ENCODE measurements at places on chromosomes 7 and 10. TPM values are rescaled to one million over a fixed set of nuclear protein-coding genes. Genes with fewer than 3 reads are reported as not detected.

The CPXM2 gene
- total RNA-seq: not detected

The CCL26 gene
- not detected for total RNA-seq

The RFC2 gene
- total RNA-seq: 75.7 TPM

The CRTAC1 gene
- total RNA-seq: not detected

The PI4K2A gene
- 16.0 TPM for total RNA-seq

The ACADSB gene
- 7.3 TPM for total RNA-seq

The FAM13C gene
- not detected for total RNA-seq

The DEPP1 gene
- total RNA-seq: 15.1 TPM

The ST7 gene
- total RNA-seq: 25.8 TPM

GRCh38 chr7:114026486-114027089 lies 107.8 kb upstream of the PPP1R3A start:
- no peak for DNase-seq

GRCh38 chr10:78516756-78517155 lies 483.1 kb downstream of the RPS24 start:
- no peak for DNase-seq

GRCh38 chr10:95783741-95784140 lies 27.8 kb downstream of the ENTPD1 start:
- no peak for DNase-seq

GRCh38 chr7:33888166-33888565 lies 17.2 kb upstream of the BMPER start:
- no peak for DNase-seq

DNA sequence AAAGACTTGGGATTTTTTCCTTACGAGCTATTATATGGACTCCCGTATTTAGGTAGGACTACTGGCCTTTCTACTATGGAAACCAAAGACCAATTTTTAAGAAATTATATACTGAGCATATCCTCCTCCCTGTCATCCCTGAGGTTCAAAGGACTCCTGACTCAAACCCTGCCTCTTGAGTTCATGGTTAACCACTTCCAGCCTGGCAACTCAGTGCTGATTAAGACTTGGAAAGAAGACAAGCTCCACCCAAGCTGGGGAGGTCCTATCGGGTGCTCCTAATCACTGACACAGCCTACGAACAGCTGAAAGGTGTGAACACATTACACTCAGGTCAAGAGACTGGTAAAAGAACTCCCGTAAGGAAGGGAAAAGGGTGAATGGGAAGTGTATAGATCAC lies 66.8 kb downstream of the LYZL2 start:
- no peak for DNase-seq

GRCh38 chr10:69142983-69143382 lies 19.0 kb downstream of the VPS26A start:
- no peak for DNase-seq

DNA sequence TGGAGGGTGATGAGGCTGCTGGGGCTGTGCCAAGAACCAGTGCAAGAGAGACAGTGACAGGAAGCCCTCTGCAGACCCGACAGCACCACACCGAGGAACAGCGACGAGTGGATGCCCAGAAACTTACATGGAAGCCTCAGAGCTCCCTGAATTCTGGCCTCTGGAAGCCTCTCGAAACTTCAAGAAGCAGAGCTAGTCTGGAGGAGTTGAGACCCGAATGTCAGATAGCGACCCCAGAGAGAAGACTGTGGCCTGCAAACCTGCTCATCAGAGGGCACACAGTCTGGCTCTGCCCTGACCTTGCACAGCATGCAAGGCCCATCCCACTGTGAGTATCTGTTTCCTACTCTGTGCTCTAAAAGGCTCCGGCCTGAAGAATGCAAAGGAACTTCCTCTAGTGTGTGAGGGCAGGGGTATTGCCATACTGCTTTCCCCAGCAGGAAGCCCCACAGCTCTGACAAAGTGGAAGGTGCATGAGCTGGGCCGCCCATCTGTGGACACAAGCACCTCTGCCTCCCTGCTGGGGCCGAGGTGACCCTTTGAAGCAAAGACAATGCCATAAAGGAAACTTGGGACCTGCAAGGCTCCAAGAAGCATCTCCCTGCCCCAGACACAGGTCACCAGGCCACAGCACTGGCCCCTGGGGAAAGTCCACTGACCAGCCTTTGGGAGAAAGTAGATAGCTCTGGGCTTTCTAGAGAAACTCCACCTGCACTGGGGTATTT lies 10.5 kb upstream of the C10orf71 start:
- no peak for DNase-seq

DNA sequence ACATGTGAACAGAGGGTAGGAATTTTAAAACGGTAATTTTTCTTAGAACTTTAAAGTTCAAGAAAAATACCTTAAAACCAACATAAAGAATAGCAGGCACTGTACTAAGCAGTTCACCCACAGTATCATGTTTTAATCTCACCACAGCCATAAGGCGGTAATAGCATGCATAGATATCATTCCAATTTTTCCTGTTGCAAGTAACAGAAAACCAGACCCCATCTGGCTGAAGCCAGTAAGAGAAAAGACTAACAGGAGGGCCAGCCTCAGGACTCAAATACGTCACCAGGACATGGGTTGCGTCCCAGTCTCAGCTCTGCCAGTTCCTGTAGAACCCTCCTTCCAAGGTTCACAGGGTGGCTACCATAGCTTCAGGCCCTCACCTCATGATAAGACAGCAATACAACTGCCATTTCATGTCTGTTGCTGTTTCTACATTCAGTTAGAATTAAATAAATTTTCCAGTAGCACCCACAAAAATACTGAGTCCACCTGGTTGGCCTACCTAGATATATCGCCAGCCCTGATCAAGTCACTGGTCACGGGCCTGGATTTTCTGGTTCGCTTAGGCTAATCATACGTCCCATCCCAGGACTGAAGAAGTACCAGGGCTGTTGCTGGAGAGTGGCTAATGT lies 2.0 kb upstream of the RNF32 start:
- no peak for DNase-seq

GRCh38 chr7:66609176-66609575 lies 19.5 kb upstream of the KCTD7 start:
- no peak for DNase-seq

- DNase-seq: no peak
Observed at GRCh38 chr10:88108115-88108610, 244.7 kb downstream of the PTEN start.

GRCh38 chr7:102119925-102120324 lies 166.7 kb upstream of the SH2B2 start:
- no peak for DNase-seq

DNA sequence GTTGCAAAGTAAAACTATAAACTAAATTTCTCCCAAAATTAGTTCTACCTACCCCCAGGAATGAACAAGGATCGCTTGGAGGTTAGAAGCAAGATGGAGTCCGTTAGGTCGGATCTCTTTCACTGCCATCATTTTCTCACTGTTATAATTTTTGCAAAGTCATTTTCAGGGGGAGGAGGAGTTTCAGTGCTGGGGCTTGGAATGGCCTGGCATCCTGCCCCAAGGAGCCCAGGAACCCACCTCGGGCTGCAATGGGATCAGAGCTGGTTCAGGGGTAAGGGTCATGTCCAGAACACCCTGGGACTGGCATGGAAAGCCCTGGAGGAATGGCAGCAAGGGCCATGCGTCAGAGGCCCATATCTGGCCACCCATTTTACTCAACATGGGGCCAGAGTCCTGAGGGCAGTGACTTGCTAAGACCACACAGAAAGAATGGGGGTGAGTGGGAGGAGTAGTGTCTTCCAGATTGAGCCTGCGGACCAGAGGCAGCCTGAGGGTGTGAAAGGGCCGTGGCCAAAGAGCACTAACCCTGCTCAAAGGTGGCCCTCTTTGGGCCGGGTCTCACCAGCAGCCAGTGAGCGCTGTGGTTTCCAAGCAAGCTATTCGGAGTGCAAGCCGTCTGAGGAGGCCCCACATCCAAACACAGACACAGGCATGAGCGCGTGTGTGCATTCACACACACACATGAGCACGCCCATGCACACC lies 31.8 kb downstream of the GPRIN2 start:
- peak; percentile 99 for DNase-seq
